Nucleus accumbens (tissue), 56 donors: ENCODE measurements at places on chromosomes 2 and 18.

- DNase-seq, result no peak
Measured at GRCh38 chr2:37894601-37895000, 30.5 kb upstream of the RMDN2 start.

GRCh38 chr2:38572167-38572566, 30.6 kb downstream of the HNRNPLL start:
- DNase-seq, result no peak

GRCh38 chr2:236659758-236660150, 90.1 kb downstream of the ACKR3 start:
- DNase-seq, result no peak

GRCh38 chr2:109447251-109447661, 166.5 kb downstream of the SEPTIN10 start:
- no peak for DNase-seq

GRCh38 chr2:18247282-18248110, 313.0 kb downstream of the RDH14 start:
- no peak for DNase-seq

DNA sequence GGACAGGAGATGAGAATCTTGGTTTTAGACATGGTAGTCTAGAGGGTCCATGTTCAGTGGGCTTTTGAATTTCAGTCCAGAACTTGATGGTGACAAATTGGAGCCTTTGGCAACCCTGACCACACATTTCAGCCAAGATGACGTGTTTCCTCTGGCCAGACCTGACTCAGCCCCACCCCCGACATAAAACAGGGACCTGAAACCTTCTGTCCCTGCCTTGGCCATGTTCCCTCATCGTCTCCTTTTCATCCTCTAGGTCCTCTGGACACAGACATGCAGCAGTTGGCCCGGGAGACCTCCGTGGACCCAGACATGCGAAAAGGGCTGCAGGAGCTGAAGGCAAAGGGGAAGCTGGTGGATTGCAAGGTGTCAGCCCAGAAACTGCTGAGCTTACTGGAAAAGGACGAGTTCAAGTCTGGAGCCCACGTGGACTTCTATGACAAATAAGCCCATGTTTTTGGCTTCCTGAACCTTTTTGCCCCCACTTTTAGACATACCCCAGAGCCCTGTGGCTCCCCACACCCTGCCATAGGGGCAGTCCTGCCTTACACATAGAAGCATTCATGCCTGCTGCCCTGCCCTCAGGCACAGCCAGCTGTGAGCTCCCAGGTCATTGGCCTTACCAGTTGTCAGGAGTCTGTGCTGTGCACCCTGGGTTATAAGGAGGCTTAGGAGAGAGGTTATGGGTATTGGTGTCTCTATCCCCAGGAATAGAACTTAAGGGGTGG, 4.0 kb downstream of the SPR start:
- DNase-seq, result no peak

GRCh38 chr18:2814928-2815327, 31.9 kb upstream of the EMILIN2 start:
- DNase-seq, result no peak

GRCh38 chr2:135904341-135904989, 28.2 kb upstream of the MCM6 start:
- no peak for DNase-seq

GRCh38 chr18:13374096-13374467, 155.5 kb downstream of the LDLRAD4 start:
- DNase-seq, result no peak

GRCh38 chr2:83054751-83055150, 1404.3 kb downstream of the SUCLG1 start:
- no peak for DNase-seq

- DNase-seq, result no peak
Measured at GRCh38 chr2:177711483-177712265, 319.1 kb downstream of the AGPS start.

- no peak for DNase-seq
Measured at GRCh38 chr2:2647141-2647541, 316.1 kb upstream of the MYT1L start.

DNA sequence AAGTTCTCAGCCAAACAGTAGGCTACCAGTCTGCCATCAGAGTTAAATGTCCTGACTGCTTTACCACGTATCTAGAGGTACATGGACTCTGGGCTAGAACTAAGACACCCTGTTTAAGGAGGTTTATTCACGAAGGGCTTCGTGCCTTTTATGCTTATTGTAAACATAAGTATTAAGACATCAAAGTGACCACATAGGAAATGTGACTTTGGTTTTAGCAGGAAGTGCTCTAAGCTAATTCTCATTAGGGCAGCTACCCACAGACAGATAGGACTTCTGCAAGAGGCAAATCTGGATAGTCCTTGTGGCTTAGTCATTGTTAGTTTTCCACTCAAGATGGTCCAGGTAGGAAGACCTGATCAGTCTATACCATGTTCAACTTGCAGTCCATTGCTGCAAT, 233.3 kb upstream of the MGAT5 start:
- no peak for DNase-seq

- no peak for DNase-seq
Measured at GRCh38 chr2:219001577-219002394, 8.6 kb upstream of the CRYBA2 start.

GRCh38 chr2:234422981-234423431, 73.9 kb downstream of the ARL4C start:
- no peak for DNase-seq

DNA sequence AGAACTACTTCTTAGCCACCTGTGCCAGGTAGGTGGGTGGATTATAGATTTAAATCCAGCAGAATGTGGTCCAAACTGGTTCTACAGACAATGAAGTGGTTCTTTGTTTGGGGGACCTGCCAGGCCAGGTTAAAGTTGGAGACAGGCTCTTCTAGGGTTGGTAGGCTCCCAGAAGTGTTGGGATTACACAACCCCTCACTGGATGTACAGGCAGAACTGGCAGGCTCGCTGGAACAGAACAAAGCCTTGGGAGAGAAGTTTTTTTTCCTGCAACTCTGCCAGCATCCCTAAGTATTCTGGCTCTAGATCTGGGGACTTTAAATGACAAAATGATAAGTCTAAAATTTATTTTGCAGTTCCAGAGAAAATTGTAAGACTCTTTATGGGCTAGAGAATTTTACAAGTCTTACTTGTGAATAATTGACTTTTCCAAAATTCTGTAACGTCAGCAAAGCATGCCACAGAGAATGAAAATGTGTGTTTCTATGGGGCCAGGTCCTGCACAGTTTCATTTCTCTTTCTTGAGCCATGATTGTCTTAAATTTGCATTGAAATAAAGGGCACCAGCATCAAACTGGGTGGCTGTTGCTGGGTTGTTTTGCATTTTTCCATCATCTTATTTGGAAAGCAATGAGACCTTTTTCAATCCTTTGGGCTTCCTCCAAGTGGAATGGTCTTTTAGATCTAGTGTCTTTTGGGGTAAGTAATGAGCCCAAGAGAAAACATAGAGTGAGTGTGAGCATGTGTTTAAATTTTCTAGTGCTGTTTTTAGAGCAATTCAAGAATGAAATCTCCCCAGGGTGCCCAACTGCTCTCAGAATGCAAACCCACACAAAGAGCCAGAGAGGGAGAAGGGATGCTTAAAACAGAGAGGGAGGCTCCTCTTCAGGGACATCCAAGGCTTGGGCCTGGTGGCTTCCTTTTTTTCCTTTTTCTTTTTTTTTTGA, 32.4 kb upstream of the ATL2 start:
- DNase-seq, result peak; percentile 1

DNA sequence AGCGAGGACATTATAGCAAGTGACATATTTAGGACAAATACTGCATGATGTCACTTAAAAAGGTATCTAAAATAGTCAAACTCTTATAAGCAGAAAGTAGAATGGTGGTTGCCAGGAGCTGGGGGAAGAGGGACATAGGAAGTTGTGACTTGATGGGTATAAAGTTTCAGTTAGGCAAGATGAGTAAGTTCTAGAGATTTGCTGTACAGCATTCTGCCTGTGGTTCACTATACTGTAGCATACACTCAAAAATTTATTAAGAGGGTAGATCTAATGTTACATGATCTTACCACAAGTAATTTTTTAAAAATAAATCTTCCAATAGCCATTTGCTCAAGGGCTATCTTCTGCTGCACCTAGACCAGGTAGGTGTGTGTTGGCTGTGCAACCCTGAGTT, 78.1 kb upstream of the NPAS2 start:
- DNase-seq, result no peak

GRCh38 chr2:60497500-60497899, 56.0 kb downstream of the BCL11A start:
- DNase-seq, result no peak

DNA sequence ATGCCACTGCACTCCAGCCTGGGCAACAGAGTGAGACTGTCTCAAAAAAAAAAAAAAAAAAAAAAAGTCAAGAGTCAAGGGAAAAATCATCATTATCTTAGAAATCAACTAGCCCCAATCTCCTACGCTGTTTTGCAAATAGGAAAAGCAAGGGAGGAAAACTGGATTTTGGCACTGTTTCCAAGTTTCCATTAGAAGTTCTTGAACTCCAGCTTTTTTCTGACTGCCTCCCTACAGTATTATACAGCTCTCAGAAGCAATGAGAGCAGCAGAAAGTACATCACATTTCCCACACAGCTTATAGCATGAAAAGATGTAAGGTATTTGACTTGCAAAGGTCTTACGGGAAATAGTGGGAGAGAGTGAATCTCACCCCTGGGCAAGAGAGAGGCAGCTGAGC, 127.8 kb downstream of the OSR1 start:
- no peak for DNase-seq

DNA sequence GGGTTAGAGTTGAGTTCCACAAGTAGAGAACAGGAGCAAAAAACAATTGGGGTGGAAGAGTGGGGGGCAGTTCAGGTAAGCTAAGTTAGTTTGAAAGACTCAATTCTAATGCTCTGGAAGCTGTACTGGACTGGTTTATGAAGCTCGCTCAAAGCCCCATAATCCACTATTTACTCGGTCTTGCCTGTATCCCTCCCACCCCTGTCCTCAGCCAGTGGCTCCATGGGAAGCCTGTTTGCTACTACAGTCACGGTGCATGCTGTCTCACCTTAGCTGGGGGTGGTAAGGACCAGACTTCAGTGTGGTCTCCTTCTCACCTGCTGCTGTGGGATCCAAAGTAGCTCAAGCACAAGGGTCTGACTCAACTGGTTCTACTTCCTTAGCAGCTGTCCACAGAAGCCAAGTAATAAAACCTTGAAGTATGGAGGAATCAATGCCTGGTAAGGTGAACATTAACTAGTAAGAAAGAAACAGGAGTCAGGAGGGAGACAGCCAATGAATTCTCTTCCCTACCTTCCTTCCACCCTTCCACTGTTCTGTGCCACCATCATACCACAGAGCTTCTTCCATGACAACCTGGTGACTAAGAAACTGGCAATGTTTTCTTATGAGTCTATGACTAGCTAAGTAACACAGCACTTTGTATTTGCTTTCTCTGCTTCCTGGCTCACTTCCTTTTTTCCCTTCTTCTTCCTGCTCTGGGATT, 230.8 kb downstream of the SRBD1 start:
- no peak for DNase-seq

DNA sequence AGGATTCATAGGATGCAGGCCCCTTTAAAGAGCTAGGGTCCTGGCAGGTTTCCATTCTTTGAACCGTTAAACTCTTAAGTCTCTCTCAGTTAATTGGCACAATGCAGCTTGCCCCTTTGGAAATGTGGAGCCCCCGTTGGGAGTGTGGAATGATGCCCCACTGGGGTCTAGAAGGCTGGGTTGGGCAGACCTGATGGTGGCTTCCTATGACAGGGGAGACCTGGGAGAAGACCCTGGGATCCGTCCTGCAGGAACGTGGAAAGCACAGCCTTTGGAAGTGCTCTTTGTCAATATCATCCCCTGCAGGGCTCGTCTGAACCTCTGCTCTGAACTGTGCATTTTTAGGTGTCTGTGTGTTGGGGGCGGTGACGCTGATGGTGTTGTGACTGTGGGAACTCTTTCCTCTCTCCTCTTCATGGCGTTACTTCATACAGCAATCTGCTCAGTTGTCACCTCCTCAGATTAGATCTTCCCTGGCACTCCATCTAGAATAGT, 190.6 kb downstream of the MYCN start:
- no peak for DNase-seq

GRCh38 chr2:176763851-176764404, 448.7 kb upstream of the HNRNPA3 start:
- no peak for DNase-seq

- DNase-seq, result no peak
Measured at GRCh38 chr2:181780657-181781056, 100.3 kb upstream of the NEUROD1 start.

- no peak for DNase-seq
Measured at GRCh38 chr2:56316011-56316410, 132.2 kb downstream of the CCDC85A start.

DNA sequence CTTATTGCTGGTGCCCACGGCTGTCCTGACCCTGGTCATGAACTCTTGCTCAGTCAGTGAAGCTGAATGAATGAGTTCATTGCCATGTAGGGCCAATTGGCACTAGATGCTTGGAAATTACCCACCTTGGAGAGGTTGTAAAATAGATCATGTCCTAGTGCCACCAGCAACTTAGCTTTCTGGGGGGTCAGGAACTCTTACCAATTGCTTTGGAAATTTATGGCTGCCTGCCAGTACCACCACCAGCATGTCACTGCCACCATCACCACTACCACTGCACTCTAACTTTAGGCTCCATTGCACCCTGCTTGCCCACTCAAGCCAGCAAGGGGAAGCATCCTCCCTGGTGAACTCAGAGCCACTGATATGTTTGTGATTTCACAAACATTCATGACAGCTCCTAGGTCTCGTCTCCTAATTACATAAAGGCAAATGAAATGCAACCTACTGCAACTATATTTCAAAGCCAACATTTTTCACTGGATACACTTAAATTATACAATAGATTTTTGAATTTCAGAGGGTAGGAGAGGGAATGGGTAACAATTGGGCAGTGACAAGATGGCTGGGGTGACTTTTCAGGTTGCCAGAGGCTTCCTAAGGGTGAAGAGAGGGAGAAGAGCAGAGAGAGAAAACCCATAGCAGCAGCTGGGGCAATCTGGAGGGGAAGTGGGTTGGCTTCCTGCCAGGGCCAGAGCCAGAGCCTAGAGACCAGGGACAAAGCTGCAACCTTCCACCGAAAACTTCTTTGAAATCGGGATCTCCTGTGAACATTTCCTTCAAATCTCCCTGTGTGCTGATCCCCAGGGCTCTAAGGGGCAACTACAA, 3.5 kb upstream of the EMILIN1 start:
- DNase-seq, result no peak

DNA sequence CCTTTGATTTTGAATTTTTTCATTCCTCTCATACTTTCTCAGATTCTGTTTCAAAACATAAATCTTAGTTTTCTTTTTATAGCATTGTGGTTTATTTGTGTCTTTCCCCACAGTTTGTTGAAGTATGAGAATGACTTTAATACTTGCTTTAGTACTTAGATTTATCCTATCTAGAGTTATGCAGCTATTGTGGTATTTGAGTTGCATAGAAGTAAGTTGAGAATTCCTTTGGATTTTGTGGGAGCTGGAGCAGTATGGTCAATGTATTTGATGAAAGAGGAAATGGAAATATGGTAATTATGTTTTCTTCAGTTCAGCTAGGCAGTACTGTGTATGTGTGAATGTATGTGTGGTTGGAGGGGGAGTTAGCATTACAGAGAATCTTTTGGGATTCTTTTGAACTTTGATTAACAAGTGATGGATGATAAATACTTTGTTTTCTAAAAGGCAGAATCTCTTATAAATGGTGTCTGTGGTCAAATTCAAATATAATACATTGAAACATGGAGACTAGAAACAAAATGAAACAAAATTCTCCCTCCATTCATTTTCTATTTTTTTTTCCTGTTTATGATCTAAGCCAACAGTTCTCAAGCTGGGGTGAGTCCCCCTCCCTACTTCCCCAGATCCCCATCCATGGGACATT, 3.0 kb downstream of the ACVR2A start:
- DNase-seq, result no peak
